ENCODE measurements at places on chromosomes 11 and 22.

DNA sequence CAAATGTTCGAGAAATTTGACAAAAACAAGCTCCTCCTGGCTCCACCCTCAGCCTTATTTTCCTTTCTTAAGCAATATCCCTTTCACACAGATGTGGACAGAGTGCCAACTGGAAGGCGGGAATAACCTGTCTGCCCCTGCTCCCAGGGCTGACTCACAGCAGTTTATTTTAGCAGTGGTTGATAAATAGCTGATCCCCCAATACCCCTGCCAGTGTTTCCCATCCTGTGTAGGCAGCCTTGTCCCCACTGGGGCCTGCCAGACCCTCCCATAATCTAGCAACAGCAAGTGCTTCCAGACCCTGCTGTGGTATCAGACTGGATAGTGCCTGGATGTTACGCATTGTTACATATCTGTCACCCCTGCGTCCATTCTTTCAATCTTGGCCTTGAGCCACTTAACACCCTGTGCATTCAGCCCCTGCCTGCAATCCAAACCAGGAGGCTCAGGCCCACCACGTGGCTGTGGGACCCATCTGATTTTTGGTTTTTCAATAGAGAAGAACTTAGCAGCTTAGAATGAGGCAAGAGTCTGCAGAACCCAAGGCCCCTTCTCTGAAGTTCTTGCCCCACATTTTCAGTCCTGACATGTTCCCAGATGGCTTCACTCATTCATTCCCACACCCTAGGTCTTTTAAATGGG lies 53.7 kb downstream of the PARVA start:
- no peak for DNase-seq

DNA sequence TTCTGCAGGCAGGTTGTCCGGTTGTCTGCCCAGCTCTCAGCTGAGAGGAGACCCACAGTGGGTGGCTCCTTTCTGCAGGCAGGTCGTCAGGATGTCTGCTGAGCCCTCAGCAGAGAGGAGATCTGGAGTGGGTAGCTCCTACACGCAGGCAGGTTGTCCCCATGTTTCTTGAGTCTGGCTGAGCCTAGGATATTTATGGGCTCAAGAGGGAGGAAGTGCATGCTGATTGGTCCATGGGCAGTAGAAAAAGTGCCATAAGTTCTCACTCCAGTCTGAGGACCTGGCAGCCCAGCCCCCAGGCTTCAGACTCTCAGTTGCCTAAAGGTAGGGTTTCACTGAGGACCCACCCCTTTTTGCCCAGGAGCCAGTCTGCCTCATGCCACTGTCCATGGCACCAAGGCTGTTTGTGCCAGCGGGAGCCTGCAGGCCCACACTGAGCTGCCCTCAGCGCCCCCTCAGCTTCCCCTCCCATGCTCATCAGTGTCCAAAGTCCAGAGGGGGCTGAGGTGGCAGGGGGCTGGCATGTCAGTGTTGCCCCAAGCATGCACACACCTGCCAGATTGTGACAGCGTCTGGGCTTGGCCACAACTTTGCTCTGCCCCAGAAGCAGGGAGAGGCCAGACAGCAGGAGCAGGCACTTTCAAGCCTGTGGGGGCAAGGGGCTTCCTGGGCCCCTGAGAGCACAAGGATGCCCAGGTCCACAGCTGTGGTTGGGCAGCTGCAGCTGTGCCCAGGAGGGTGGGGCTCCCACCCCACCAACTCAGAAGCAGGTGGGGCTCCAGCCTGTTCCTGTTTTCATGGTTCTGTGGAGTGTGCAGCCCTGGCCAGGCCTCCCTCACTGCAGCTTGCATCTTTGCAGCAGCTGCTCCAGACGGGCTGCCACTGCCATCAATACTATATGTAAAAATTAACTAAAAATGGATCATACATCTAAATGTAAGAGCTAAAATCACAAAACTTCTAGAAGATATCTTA lies 3.8 kb upstream of the RNF141 start:
- DNase-seq: peak; percentile 41

GRCh38 chr11:27467181-27467913 lies 5.2 kb downstream of the LGR4 start:
- DNase-seq: no peak

DNA sequence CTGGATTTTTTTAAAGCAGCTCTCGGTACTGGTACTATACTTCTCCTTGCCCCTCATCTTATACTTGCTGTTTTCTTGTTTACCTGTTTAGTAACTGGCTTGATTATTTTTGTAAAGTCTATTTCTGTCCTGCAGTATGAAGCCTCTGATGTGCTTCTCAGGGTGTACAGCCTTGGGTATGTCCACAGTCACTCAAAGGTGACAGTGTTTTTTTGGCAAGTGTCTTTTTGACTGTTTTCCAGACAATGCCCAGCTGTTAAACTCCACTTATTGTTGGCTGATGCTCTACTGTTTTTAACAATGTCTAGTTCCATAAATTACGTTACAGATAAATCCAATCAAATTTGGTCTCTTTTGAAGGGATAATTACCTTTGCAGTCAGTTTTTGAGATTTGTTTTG lies 475.2 kb downstream of the JRKL start:
- no peak for DNase-seq

DNA sequence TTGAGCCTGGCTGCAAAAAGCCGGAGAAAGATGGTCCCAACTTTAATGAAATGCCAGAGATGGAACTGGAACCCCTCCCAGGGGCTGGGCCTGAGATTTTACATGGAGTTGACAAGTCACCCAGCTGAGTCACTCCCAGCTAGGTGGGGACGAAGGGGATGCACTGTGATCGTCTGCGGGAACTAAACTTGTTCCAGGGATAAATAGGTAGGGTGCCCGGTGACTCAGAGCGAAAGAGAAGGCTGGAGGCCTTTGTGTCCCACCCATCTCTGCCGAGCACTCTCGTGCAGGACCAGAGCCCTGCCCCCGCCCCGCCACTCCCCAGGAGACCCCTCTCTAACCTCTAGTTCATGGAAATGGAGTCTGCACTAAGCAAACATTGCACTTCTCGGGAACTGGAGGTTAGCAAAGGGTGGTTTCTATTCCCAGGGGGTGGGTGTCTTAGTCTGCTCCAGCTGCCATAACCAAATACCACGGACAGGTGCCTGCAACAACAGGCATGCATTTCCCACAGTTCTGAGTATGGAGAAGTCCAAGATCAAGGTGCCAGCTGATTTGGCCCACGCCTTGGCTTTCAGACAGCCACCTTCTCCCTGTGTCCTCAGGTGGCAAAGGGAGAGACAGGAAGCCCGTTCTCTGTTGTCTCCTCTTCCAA lies 60.7 kb upstream of the FADD start:
- no peak for DNase-seq

- no peak for DNase-seq
Observed at GRCh38 chr11:83785942-83786341, 499.8 kb upstream of the CCDC90B start.

- DNase-seq: no peak
Observed at GRCh38 chr11:68655806-68656205, 28.5 kb upstream of the GAL start.

DNA sequence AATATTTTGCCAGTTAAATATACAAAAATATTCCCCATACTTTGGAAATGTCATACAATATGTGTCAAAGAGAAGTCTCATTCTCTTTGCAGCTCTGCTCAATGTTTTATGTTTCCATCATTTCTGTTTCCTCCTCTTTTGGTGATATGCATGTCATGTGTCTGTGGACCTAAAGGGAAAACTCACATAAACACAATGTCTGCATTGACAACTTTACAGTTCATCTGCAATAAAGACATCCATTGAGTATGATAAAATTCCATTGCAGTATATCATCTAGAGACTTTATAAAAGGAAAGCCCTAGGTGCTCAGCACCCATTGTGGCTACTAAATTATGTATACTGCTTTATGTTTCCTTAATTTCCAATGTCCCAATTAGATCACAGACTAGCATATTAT lies 461.3 kb upstream of the FAT3 start:
- DNase-seq: no peak

- no peak for DNase-seq
Observed at GRCh38 chr11:35154952-35155351, 16.0 kb downstream of the CD44 start.

DNA sequence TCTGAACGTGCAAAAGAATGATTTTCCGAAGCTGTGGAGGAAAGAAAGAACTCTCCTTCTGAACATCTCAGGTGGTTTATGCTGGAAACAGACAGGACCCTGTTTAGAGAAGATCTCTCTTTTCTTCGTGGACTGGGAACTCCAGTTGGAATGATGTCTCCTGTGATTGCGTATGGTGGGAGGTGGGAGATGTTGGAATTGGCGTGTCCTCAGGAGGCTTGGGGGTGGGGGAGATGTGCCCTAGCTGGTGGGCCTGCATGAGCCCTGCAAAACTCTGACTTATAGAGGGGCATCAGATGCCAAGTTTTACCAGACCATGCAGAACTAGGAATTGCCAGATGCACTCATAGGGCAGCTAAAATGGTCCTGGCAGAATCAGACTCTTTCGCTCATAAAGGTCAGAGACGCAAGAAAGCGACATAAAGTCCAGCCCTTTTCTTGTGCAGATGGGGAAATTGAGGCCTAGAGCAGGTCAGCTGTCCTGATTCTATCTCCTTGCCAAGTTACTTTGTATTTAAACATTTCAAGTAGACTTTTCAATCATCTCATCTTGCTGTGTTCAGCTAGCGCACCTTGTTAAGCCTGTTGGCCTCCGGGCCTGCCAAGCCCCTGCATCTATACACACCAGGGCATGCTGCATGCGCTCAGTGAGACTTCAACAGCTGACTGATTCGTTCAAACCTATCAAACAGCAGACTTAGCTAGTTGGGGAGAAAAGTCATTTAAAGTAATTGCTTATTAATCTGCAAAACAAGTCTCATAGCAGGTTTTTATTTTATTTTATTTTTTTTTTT lies 34.2 kb upstream of the EHF start:
- DNase-seq: no peak

DNA sequence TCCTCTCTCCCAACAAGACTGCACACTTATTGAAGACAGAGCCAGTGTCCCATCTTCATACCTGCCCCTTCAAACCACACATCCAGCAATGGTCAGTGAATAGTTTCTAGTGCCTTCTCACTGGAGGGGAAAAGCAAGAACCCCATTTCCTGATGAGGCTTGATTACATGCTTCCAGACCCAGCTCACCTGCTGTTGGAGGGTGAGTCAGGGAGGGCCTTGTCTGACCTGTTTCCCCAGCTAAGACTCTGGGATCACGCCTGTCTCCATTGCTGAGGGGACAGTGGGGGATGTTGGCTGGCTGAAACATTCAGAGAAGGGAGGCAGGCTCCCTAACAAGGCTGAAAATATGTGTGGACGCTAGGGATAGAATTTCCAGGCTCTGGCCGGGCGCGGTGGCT lies 27.5 kb upstream of the ZDHHC13 start:
- DNase-seq: no peak

- DNase-seq: peak; percentile 68
Observed at GRCh38 chr11:2898366-2899079, 12.9 kb upstream of the CDKN1C start.

DNA sequence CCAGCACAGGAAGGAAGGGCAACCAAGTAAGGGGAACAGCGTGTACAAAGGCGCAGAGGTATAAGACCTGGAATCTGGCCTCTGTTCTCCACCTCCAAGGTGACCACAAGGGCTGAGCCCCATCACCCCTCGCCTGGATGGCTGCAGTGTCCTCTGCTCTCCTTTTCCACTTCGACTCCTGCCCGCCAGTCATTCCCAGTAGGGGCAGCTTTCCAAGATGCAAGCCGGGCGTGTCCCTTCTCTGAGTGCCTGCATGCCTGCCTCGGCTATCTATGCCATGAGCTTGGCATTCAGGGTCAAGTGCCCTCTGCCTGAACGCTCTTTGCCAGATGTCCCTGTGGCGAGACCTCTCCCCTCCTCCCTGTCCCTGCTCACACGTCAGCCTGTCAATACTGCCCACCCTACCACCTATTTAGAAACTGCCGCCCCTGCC lies 17.0 kb downstream of the FADS3 start:
- no peak for DNase-seq

GRCh38 chr11:8671651-8672062 lies 10.8 kb downstream of the TRIM66 start:
- DNase-seq: no peak

DNA sequence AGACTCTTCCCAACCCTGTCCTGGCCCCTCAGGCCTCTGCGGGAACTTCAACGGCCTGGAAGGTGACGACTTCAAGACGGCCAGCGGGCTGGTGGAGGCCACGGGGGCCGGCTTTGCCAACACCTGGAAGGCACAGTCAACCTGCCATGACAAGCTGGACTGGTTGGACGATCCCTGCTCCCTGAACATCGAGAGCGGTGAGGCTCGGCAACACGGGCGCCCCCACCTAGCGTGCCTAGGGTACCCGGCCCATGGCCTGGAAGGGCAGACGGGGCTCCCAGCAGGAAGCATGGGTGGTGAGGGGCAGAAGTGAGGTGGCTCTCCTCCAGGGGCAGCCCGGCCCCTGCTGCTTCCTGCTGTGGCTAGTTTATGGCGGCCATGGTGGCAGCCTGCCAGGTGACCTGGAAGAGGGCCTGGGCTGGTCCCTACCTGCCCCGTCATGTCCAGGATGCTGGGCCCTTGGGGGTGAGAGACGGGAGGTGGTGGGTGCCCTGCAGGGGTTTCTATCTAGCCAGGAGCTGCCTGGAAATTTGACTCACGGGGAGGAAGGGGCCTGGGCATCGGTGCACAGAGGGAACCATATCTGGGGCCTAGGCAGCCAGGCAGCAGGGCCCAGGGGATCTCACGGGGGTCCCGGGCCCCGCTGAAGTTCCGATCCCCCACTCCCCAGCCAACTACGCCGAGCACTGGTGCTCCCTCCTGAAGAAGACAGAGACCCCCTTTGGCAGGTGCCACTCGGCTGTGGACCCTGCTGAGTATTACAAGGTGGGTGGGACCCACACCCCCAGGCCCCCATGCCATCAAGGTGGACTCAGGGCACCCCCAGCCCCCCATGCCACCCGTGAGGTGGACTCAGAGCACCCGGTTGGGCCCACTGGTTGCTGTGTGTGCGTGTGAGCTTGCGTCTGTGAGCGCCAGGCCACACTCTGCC lies 9.2 kb downstream of the MUC2 start:
- DNase-seq: no peak

DNA sequence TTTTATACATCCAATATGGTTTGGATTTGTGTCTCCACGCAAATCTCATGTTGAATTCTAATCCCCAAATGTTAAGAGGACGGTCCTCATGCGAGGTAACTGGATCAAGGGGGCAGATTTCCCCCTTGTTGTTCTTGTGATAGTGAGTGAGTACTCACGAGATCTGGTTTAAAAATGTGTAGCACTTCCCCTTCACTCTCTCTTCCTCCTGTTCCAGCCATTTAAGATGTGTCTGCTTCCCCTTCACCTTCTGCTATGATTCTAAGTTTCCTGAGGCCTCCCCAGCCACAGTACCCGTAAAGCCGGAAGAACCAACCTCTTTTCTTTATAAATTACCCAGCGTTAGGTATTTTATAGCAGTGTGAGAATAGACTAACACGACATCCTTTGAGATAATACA lies 98.6 kb downstream of the TTC28 start:
- DNase-seq: no peak

Data from AML-193 (cell line).